ENCODE measurements at places on chromosomes 2 and 18. TPM values are rescaled to one million over a fixed set of nuclear protein-coding genes. Genes with fewer than 3 reads are reported as not detected.

Gene ALK
- not detected for total RNA-seq

Gene EPAS1
- 17.7 TPM for total RNA-seq

Gene SRD5A2
- total RNA-seq = not detected

Gene COLEC12
- not detected for total RNA-seq

Gene SERPINB12
- not detected for total RNA-seq

Gene POMC
- total RNA-seq = 3.4 TPM
